ENCODE measurements at places on chromosomes 5 and 9.

- no peak for DNase-seq
Measured at GRCh38 chr5:6710070-6710469, 3.2 kb upstream of the TENT4A start.

DNA sequence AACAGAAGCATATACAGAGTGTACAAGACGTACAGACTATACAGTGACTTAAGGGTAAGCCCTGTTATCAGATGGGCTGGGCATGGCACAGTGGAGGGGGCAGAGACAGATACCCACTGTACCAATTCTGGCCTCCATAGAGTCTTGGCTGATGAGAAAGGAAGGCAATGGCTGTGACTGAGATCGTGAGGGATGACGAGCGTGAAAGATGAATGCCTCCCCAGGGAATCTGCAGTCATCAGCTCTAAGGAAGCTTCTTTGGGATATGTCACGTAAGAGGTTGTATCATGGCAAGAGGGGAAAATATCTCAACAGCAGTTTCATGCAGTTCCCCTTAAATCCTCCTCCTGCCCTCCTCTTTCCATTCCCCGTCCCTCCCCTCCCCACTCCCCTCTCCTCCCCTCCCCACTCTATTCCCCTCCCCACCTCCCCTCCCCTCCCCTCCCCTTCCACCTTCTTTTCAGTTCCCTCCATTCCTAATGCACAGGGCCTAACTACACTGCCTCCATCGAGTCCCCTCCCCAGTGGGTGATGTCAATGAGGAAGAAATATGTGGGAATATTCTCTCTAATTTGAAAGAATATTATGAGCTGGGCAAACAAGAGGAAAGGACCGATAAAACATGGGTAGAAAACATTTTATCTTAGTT, 226.4 kb upstream of the DAP start:
- DNase-seq = no peak

GRCh38 chr5:57738301-57738700, 255.7 kb upstream of the ACTBL2 start:
- no peak for DNase-seq

DNA sequence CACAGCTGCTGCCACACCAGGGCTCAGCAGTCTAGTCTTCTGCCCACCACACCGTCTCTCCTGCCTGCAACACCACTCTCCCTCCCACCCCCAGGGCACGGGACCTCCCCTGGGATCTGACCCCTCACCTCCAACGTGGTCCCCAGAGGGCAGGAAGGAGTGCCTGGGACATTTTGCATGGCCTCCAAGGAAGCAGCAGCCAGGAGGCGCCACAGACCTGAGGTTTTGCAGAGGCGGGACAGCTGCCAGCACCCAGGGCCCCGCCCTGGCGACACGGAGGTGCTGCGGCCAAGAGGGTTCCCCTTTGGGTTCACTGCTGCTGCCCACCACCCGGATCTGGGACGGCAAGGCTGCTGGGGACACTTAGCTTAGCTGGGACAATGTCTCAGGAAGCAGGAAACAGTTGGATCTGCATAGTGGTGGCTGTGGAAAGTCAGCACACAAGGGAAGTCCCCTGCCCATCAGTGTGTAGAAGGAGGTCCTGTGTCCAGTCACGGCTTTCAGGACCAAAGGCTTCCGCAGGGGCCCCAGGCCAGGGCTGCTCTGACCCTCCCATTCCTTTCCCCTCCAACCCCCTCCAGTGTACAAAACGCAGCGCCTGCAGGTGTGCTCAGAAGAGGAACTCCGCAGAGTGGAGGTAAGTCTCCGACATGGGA, 13.8 kb downstream of the PROP1 start:
- DNase-seq = no peak

- DNase-seq = no peak
Measured at GRCh38 chr9:1083325-1083913, 33.3 kb downstream of the DMRT2 start.

DNA sequence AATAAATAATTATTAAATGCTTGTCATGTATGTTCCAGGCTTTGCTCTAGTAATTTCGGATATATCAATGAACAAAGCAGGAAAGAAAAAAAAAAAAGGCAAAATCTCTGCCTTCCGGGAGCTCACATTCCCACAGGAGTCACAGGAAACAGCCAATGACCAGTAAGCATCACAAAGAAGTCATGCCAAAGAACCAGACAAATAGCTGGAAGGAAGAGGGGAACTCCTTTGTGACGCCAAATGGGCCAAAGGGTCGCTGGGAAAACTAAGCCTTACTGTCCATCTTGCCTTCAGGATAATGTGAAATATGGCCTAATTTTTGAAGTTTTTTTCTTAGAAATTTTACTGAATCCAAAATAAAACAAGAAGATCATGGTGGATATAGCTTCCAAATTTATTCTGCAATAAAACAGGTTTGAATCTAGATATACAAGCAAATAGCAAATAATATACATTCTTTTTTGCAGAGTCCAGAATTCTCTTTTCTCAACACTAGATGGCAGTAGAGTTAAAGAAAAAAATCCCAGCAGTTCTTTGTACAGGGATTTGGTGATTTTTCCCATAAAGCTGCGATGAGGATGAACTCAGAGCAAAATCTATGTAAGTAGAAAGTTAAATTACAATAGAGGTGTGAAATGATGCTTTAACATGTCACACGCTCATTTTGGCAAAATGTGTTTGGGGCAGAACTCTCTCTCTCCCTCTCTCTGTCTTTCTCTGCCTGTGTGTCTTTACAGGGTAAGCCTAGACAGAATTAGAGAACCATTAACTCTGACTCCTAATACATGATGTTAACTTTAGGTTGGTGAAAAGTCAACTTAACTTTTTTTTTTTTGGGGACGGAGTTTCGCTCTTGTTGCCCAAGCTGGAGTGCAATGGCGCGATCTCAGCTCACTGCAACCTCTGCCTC, 60.0 kb upstream of the TUT7 start:
- no peak for DNase-seq

- no peak for DNase-seq
Measured at GRCh38 chr9:29389421-29389820, 1816.1 kb upstream of the C9orf72 start.

- DNase-seq = no peak
Measured at GRCh38 chr9:100020121-100020795, 78.5 kb downstream of the ERP44 start.

- no peak for DNase-seq
Measured at GRCh38 chr9:121452085-121452484, 47.6 kb downstream of the GGTA1 start.

- no peak for DNase-seq
Measured at GRCh38 chr5:164235300-164235891, 730.0 kb downstream of the MAT2B start.

GRCh38 chr9:93304574-93305496, 120.9 kb downstream of the WNK2 start:
- DNase-seq = no peak

DNA sequence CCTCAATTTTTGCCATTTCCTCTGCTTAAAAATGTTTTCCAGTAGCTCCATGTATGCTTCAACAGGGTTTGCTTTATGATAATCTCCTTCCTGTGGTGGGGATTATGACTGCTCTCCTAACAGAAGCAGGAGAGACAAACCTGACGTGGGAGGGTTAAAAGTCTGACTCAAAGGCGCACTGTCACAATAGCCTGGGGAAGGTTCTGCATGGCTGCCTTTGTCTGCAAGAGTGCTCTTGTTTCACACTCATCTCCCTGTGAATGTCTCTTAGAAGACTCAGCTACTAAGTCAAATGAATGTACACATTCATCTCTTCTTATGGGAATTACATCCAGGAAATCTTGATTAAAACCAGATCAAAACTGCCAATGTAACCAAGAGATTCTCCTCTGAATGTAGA, 90.9 kb upstream of the MTAP start:
- DNase-seq = no peak

GRCh38 chr9:95506678-95507463, 9.9 kb downstream of the PTCH1 start:
- DNase-seq = no peak

DNA sequence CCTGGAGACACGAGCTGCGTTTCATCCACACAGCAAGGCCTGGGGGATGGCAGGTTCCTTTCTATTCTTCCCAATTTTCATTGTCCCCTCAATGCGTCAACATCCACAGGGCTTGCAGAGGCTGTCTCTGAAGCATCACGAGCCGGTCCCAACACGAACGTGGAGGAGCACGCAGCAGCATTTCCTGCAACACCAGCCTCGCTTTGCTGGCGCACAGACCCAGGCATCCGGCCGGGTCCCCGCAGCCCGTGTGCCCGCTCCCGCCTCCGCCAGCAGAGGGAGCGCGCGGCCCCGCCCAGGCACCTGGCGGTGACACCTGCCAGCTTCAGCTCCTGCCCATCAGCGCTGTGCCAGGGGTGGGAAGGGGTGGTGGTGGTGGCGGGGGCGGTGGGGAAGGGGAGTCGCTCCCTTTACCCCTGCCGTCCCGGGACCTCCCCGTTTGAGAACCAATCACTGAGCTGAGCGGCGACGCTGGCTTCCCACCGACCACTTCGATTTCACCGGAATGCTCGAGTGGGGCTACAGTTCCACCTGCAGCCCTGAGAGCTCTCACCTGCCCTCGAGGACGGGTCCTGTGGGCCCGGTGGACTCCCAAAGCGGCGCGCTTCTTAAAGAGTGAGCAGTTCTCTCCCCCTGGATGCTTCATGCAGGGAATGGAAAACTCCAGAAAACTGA, 464.5 kb downstream of the ICE1 start:
- peak; percentile 13 for DNase-seq

DNA sequence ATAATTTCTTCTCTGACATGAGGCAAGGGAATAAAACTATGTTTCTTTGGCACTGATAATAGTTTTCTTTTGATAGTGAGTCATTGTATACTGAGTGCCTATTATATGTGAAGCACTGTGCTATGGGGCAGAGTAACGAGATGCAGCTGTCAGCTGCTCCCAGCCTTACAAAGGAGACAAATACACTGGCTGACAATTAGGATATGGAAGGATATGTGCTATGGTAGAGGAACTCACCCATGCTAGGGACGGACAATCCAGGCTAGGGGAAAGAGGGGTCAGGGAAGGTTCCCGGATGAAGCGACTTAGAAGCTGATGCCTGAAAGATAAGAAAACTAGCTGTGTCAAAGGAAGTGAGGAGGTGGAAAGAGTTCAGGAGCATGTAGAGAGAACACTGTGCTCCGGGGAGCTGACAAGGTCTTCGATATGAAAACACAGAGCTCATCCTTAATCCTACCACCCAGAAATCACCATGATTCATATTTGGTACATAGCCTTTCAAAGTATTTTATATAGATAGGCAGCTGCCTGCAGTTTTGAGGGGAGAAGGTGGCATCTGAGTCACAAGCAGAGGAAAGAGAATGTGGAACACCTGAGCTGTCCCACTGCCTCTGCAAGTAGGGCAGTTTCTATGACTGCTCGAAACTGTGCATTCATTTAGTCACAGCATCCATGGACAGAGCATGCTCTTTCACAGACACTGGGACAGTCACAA, 12.1 kb downstream of the BSPRY start:
- DNase-seq = no peak

GRCh38 chr5:56116599-56117141, 116.5 kb downstream of the ANKRD55 start:
- DNase-seq = no peak

GRCh38 chr5:59756373-59757035, 137.0 kb downstream of the PDE4D start:
- no peak for DNase-seq

DNA sequence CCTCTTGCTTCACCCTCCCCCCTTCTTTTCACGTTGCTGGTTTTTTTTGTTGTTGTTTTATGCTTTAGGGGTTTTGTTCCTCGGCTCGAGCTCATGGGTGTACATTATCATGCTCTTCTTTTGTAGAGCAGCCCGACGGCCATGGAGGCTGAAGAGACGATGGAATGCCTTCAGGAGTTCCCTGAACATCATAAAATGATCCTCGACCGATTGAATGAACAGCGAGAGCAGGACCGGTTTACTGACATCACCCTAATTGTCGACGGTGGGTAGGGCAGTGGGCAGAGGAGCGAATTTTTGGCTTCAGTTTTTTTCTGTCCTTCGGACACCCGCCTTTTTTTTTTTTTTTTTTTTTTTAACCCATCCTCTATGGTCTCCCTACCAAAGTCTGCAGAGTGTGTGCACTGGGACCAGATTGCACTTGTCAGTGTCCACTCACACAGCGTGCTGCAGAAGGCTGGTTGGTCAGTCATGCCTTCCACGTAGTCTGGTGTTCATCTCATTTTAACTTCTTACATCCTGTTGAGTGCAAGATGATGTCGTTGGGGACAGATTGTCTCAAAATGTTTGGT, 1.3 kb downstream of the ZNF131 start:
- DNase-seq = no peak

DNA sequence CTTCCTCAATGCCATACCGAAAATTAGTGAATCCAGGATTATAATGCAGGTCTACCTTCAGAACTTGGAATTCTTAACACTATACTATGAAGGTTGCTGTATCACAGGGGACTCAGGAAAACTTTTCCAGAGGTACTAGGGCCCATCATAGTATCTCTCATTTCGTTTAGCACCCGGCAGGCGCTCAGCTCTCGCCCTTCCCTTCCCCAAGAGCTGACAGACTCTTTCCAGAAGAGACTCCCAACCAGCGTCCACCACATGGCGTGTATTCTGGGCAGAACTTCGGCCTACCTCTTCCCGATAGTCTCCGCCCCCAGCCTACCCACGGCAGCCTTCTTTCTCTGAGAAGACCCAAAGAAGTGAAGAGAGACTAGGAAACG, 271 bp downstream of the NOL8 start:
- DNase-seq = no peak

DNA sequence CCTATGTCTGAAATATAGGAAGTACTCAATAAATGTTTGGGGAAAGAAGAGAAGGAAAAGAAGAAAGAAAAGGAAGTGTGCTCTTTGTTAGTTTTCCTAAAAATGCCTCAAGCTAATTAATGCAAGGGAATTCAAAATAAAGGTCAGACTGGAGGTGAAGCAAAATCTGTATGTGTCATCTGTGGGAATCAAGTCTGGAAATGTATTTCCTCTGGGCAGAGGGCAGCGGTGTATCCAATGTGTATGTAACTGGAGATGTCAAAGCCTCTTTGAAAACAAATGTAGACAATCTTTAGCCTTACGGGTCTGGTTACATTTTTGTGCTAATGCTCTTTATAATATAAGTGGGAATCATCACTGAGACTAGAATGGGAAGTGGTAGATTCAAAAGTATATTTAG, 471.4 kb downstream of the MAN2A1 start:
- no peak for DNase-seq

Measured in activated CD4-positive, alpha-beta T cell treated with anti-CD3 and anti-CD28 coated beads for 24 hours (primary cell).